PC-9 (cell line): ENCODE measurements at places on chromosomes 6 and 20.

- no peak for DNase-seq
Observed at GRCh38 chr6:97645757-97646156, 362.7 kb upstream of the MMS22L start.

DNA sequence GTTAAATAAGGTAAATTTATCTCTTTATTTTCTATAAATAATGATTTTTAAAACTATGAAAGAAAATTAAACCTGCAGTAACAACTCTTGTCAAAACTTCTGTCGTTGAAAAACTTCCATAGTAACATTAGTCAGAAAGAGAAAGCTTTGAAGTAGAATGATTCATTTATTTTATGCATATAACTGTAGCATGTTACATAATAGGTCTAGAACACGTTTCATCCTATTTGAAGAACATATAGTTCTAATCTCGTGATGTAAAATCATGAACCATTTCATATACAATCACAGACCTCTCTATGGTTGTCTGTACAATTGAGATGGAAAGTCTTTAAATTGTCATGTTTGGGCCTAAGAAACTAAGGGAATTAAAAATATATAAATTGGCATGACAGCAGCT is 61.3 kb upstream of the MYLIP start:
- no peak for DNase-seq

GRCh38 chr6:10759884-10760329 is 12.3 kb downstream of the TMEM14B start:
- peak; percentile 88 for DNase-seq

DNA sequence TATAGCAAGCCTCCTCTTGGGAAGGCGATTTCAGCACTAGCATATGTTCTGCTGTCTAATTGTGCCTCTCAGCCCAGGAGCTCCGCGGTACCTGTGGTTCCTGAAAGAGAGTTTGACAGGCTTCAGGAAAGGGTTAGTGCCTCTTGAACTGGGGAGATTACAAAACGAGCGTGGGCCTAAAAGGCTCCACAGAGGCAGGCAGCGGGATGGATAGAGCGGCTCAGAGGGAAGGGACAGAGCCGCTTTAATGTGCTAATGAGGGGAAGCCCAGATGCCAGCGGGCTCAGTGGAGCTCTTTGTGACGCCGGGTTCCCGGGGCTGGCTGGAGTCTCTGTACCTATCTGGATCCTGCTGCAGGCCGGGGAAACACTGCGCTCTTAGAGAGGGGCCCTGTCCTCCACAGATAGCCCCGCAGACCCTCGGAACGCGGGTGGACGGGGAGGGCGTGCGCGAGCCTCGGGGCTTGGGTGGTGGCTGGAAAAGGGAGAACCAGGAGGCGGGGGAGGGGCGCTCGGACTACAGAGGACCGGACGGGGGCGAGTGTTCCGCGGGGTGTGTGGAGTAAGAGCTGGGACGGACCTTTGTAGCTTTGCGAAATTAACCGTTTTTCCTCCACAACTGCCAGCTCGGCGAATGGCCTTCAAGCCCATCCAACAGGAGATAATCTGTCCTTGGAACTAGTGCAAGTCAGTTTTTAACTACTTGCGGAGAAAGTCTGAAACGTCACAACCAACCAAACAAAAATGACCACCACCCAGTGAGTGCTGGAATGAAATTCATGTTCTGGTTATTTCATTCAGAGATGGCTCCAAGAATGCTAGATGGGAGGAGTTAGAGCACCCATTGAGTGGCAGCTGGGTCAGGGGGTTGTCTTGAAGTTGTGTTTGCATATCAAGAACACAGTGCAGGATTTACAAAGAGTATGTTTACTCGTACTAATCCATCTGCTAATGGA is 13.0 kb downstream of the SLC35F1 start:
- DNase-seq, result no peak

- DNase-seq, result no peak
Observed at GRCh38 chr20:37501940-37502339, 19.1 kb upstream of the NNAT start.

GRCh38 chr6:26331218-26332073 is 33.6 kb upstream of the BTN3A2 start:
- DNase-seq, result peak; percentile 62

DNA sequence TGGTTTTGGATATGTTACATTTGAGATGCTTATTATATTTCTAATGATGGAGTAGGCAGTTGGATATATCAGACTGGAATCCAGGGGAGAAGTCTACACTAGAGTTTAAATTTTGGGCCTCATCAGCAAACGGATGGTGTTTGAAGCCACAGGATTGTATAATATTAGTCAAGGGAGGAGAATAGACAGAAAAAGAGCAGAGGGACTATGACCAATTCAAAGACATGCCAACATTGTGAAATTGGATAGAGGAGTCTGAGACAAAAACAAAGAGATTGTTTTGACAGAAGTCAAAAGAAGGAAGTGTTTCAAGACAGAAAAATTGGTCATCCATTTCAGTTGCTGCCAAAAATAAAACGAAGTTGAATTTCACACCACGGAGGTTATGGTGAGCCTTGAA is 66.5 kb downstream of the NOX3 start:
- no peak for DNase-seq

- peak; percentile 76 for DNase-seq
Observed at GRCh38 chr20:25065625-25066338, 7.8 kb upstream of the ACSS1 start.
